Activated CD8-positive, alpha-beta T cell treated with anti-CD3 and anti-CD28 coated beads, Interleukin-2, amount 10 ng/mL, durations not matched to agents 7 days and 5 days (primary cell): ENCODE measurements at places on chromosomes 1 and 21. TPM values are rescaled to one million over a fixed set of nuclear protein-coding genes. Genes with fewer than 3 reads are reported as not detected.

LCA5L gene
- total RNA-seq: not detected

COL8A2 gene
- total RNA-seq: not detected

MFN2 gene
- 55.1 TPM for total RNA-seq

IGSF8 gene
- total RNA-seq: 44.4 TPM

RPTN gene
- total RNA-seq: not detected

DIRAS3 gene
- not detected for total RNA-seq

RNU5D-1 gene
- not detected for total RNA-seq

CAMK2N1 gene
- total RNA-seq: 0.44 TPM

EIF4G3 gene
- 37.9 TPM for total RNA-seq

MAP10 gene
- total RNA-seq: 3.1 TPM

LENEP gene
- 1.1 TPM for total RNA-seq

AGMAT gene
- total RNA-seq: 10.4 TPM

LCE3D gene
- not detected for total RNA-seq

LCE1A gene
- not detected for total RNA-seq

SLC16A1 gene
- total RNA-seq: 54.5 TPM

KRTAP21-2 gene
- not detected for total RNA-seq

PM20D1 gene
- total RNA-seq: 0.55 TPM

TFF2 gene
- total RNA-seq: not detected

DAB1 gene
- total RNA-seq: 0.18 TPM

FCN3 gene
- total RNA-seq: not detected

CLIC6 gene
- 0.08 TPM for total RNA-seq

ARTN gene
- total RNA-seq: 0.23 TPM

RSPO1 gene
- total RNA-seq: not detected

UBL4B gene
- not detected for total RNA-seq

ATXN7L2 gene
- total RNA-seq: 10.2 TPM

TBX19 gene
- 1.4 TPM for total RNA-seq

ZBTB8OS gene
- total RNA-seq: 54.1 TPM

MX2 gene
- 56.0 TPM for total RNA-seq

TTLL7 gene
- total RNA-seq: 2.1 TPM

RXFP4 gene
- not detected for total RNA-seq

TAS1R1 gene
- not detected for total RNA-seq

IL6R gene
- 0.53 TPM for total RNA-seq

TSPEAR gene
- not detected for total RNA-seq

HCN3 gene
- total RNA-seq: 4.9 TPM

TTC34 gene
- 0.82 TPM for total RNA-seq

S100B gene
- 8.5 TPM for total RNA-seq

PLK3 gene
- total RNA-seq: 64.8 TPM

CD53 gene
- total RNA-seq: 392 TPM

CR1L gene
- total RNA-seq: not detected

FAM163A gene
- not detected for total RNA-seq

DSCAM gene
- total RNA-seq: not detected

PLPP3 gene
- total RNA-seq: not detected

PCP4L1 gene
- total RNA-seq: 0.40 TPM

PBXIP1 gene
- total RNA-seq: 44.5 TPM

MSH4 gene
- 0.21 TPM for total RNA-seq

FCRL1 gene
- not detected for total RNA-seq

NPHS2 gene
- total RNA-seq: not detected

WNT2B gene
- total RNA-seq: not detected

GBP4 gene
- total RNA-seq: 51.0 TPM
